Activated CD4-positive, alpha-beta T cell treated with anti-CD3 and anti-CD28 coated beads, Interleukin-2, amount 50 U/mL, for 48 hours (primary cell): ENCODE measurements at places on chromosomes 1 and 21.

DNA sequence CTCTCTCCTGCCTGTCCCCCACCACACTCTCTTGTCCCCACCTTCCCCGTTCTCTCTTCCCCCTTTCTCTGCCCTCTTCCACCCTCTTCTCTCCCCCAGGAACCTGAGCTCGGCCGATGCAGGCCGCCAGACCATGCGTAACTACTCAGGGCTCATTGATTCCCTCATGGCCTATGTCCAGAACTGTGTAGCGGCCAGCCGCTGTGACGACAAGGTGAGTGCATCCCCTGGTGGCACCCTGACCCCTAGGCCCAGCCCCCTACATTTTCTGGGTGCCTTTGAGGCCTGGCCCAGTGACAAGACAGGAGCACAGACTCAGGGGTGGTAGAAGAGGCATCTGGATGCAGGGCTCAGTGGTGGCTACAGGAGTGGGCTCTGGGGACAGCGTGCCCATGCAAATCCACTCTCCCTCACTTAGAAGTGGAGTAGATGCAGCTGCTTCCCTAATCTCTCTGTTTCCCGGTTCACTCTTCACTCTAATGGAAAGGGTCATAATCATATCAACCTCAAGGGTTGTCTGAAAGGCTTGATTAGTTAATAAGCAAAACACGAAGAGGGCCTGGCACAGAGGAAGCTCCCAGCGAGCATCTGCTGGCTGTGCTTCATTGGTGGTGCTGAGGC is 37.0 kb downstream of the PKP1 start:
- no peak for DNase-seq

GRCh38 chr1:98949621-98950020 is 55.0 kb downstream of the PLPPR5 start:
- DNase-seq = no peak

- DNase-seq = no peak
Measured at GRCh38 chr1:81420760-81421159, 380.0 kb upstream of the ADGRL2 start.

DNA sequence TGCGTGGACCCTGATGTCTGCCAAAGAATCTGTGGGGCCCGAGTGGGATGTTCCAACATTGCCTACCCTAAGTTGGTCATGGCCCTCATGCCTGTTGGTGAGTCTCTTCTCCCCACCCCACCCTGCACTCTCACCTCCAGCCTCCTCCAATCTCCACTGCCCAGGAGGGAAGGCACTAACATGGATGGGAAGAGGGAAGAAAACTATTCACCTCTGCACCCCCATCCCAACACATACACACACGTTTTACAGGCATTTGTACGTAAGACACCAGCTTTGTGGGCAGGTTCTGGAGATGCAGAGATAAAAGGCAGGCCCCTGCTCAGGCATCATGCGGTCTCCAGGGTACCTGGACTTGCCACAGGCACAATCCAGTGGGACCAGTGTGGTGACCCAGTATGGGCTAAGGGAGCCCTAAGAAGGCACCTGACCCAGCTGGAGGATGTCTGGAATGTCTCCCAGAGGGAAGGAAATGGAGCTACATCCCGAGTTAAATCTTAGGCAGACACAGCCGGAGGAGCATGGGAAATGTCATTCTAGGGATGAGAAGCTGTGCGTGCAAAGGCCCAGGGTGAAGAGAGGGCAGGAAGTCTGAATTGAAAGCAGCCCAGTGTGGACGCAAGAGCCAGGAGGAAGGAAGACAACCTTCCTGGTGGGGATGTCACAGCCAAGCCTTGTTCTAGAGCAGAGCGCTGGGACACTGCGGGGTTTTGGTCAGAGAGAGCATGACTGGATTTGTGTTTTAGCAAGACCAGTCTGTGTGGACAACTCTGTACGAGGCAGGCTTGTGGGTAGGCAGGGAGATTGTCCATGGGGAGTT is 11.4 kb downstream of the SLC5A9 start:
- DNase-seq = no peak

DNA sequence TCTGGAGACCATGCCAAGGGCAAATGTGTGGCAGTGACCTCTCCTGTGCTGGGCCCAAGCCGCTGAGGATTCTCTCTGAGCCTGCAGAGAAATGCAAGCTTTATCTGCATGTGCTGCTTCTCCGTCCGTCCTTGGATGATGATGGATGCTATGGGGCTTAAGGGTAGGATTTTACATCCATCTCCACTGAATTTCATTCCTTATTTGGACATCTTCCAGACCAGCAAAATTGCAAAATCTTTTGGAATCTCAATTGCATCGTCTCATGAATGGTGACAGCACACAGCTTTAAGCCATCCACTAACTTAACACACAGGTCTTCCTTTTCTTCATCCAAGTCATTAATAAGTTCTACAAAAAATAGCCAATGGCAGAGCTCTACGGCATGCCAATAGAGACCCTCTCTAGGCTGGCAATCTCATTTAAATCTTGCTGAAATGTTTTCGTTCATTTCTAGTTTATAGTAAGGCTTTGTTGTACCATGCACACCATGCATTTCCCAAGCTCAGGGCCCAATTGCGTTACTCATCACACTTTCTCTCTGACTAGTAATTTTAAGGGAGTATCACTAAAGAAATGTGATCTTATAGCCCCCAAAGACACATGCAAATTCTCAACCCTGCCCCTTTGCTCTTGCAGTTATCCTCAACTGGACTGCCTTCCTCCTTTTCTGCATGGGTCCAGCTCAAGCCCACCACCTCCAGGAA is 11.1 kb downstream of the BATF3 start:
- DNase-seq = no peak

DNA sequence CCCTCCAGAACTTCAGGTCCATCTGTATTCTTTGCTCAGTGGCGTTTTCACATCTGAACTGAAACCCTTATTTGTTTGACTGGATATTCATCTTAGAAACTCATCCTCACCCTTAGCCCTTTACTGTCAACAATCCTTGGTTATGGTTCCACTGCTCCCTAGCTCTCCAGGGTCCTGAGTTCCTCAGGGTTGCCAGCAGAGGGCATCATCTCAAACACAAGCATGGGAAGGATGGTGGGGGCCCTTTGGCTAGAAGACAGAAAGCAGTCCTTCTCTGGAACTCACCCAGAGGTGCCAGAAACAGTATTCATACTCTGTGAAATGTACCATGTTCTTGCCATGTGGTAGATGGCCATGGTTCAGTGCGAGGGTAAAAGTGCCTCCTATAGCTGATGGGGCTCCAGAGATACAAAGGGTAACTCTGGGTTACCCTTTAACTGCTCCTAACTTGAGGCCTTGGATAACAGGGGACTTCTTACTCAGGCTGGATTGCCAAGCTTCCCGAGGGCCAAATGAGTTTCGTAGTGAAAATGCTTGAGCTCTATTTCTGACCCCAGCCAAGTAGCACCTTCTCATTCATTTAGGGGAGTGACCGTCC is 11.3 kb downstream of the NCSTN start:
- peak; percentile 15 for DNase-seq

GRCh38 chr1:204130981-204131892 is 20.6 kb downstream of the ETNK2 start:
- no peak for DNase-seq

- no peak for DNase-seq
Measured at GRCh38 chr1:164576291-164577271, 17.6 kb downstream of the PBX1 start.

DNA sequence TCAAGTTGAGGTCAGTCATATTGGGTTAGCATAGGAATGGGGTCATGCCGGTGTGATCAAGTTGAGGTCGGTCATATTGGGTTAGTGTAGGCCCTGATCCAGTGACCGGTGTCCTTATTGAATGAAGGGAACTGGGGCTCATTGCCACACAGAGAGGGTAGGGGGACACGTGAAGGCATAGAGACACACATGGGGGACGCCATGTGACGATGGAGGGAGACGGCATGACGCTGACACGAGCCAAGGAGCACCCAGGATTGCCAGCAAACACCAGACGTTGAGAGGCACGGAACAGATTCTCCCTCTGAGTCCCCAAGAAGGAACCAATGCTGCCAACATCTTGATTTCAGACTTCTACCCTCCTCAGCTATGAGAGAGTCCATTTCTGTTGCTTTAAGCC is 136.9 kb upstream of the ZBTB40 start:
- no peak for DNase-seq

DNA sequence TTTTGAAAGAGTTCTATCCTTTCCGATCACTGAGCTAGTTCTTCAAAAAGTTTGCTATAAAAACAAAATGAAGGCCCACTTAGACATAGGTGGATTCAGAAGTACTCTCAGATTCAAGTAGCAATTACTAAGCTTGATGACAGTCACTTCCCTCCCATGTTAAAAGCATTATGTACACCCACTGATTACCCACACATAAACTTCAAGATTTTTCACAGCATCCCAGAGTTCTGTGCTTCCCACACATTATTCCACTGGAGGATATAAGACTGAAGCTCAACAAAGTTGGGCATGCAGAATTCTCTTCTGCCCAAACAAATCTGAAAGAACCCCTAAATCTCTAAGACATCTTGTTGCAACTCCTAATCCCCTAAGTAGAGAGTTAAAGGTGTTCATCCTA is 29.5 kb downstream of the VAMP4 start:
- no peak for DNase-seq

DNA sequence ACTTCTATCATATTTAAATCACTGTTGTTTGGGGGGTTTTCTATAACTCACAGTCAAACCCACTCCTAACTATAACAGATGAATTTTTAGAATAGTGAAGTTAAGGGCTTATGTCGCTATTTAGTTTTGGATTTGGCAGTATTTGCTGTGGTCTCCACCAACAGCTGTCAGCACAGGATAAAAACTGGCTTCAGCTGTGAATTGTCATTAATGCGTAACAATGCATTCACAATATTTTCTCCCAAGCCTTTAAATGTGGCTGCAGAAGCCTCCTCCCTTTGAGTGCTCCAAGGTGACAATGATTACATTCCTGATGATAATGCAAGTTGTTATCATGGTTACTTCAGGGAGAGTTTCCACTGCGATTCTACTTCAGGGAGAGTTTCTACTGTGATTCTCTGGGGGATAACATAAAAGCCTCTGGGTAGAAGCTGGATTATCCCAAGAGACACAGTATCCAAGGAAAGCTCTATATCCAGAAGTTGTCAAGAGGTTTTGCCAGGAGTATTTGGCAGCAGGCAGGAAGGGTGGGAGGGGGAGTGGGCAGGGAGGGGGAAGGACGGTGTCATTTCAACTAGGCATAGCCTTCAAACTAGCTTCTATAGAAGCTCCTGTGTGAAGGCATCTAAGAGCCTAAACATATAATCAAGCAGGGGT is 14.9 kb upstream of the SMIM12 start:
- no peak for DNase-seq

GRCh38 chr1:156262461-156263287 is 14.8 kb upstream of the PAQR6 start:
- DNase-seq = no peak

DNA sequence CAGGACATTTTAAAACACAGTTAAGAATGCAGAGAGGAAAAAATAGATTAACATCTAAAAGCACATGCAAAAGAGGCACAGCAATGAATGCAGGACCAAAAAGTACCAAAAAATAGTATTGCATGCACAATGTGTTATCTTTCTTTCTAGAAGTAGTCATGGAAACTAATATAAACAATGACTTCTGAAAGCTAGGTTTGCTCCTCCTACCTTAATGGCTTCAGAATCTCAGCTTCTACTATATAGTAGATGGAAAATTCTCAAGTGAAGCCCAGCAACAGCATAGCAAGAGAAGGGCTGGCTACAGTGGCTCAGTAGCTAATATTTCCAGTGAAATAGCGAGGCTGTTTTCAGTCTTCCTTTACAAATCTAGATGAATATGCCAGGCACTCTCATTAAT is 125.1 kb downstream of the CRB1 start:
- DNase-seq = no peak

DNA sequence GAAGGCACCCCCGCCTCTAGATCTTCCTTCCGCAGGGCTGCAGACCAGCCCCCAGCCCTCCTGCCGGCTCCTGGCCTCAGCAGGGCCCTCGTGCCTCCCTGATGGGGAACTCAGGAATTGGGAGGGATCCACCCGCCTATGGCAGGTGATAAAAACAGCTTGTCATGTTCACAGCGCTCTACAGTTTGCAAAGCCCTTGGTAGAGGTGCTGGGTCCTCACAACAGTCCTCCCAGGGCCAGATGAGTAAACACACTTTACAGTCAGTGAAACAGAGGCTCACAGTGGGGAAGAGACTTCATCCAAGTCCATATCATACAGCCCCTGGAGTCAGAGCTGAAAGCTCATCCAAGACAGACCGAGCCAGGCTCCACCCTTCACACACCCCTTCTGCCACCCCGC is 97.0 kb upstream of the IFFO2 start:
- DNase-seq = no peak

GRCh38 chr1:99595041-99595440 is 50.9 kb upstream of the PALMD start:
- DNase-seq = no peak

- no peak for DNase-seq
Measured at GRCh38 chr1:202243006-202243405, 49.4 kb downstream of the LGR6 start.

GRCh38 chr21:39579734-39580332 is 32.9 kb upstream of the B3GALT5 start:
- DNase-seq = no peak

DNA sequence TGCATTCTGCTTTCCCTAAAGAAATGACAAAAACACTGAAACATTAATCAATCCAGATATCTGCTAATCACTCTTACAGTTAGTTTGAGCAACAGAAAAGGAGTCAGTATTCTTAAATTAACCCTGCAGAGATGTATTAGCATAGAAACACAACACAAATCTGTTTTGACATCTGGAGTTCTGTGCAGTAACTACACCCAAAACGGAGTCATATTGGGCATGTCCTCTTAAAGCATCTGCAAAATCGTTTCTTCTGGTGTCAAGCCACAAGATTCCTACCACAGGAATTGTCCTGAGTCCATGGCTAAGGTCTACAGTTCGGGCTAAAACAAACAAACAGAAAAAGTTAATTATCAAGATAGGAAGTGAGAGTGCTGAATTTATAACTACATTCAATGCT is 332.1 kb upstream of the PKN2 start:
- DNase-seq = no peak

DNA sequence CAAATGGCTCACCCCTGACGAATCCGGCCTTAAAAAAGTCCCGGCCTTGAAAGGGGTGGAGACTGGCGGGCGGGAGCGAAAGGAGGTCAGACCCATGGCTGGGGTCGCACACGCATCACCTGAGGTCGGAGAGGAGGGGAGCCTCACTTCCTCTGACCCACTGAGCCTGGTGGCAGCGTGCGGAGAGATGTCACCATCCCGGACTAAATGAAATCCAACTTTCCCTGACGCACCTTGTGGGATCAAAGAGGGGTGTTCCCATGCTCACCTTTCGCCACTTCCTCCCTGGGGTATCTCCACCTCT is 709 bp upstream of the SLC41A1 start:
- no peak for DNase-seq

GRCh38 chr1:205505791-205506190 is 1.3 kb downstream of the CDK18 start:
- DNase-seq = no peak

GRCh38 chr1:6596886-6597776 is 5.5 kb downstream of the KLHL21 start:
- no peak for DNase-seq

- no peak for DNase-seq
Measured at GRCh38 chr1:166924823-166925541, 48.9 kb upstream of the TADA1 start.

- no peak for DNase-seq
Measured at GRCh38 chr1:164051782-164052181, 507.2 kb upstream of the PBX1 start.
